GM12891 (cell line): ENCODE measurements at places on chromosomes 7 and 10.

DNA sequence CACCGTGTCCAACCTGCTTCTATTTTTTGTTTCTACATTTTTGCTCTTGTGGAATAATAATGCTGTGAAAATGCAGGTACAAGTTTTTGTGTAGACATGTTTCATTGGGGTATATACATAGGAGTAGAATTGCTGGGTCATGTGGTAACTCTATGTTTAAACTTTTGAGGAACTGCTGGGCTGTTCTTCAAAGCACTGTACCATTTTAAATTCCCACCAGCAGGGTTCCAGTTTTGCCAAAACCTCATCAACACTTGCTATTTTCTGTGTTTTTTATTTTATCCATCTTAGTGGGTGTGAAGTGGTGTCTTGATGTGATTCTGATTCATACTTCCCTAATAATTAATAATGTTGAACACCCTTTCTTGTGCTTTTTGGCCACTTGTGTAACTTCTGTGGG lies 138.6 kb downstream of the RGS10 start:
- DNase-seq = no peak

DNA sequence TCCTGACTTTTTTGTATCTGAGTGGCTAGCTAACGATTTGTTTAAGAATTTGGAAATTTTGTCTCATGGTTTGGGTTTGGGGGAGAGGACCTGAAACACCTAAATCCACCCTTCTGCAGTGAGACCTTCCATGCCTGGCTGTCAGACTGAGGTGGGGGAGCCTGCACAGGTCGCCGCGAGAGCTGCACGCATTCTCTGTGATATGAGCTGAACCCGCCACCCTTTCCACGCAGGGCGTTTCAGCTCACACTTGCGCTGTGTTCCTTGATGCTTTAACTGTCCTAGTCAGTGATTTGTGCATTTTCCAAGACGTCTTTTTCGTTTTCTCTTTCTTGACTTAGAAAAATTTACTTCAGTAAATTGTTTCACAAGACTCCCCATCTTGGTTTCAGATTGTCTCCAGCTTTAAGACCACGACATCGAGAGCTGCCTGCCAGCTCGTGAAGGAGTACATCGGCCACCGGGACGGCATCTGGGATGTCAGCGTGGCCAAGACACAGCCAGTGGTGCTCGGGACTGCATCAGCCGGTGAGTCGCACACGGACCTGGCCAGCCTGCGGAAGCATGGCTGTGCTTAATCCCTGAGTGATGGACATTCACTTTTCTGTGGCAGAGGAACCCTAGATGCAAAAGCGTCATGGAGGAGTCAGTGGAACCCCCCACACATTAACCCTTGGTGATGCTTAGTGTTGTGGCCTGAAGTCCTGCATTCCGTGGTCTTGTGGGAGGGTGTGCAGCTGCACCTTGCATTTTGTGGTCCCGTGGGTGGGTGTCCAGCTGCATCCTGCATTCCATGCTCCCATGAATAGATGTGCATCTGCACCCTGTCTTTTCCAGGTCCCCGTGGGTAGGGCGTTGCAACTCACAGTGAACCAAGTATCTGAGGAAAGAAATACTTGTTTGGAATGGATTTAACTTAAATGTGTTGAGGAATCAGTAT lies 28.1 kb downstream of the WDR37 start:
- no peak for DNase-seq

GRCh38 chr7:96996111-96996957 lies 9.0 kb upstream of the DLX6 start:
- DNase-seq = no peak

DNA sequence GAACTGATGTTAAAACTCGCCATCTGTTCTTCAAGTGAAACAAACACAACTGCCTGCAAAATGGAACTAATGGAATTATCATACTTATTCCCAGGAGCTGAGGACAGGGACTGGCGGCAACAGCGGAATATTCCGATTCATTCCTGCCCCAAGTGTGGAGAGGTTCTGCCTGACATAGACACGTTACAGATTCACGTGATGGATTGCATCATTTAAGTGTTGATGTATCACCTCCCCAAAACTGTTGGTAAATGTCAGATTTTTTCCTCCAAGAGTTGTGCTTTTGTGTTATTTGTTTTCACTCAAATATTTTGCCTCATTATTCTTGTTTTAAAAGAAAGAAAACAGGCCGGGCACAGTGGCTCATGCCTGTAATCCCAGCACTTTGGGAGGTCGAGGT lies 24.7 kb upstream of the MCM10 start:
- no peak for DNase-seq

DNA sequence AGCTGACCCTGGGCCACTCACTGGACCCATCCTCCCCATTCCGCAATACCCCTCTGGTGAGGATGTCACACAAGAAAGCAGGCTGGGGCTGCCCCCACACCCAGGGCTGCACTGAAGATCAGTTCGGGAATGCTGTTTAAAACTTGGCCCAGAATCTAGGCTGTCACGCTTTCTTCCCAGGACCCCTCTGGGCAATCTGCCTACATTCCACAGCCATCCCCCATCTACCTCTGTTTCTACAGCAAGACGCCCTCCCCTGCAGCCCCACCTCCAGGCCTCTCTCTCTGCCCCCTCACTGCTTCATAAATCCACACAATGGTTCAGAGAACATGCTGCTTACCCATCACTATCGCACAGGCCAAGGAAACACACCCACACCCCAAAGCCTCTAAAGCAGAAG lies 36.1 kb downstream of the XPNPEP1 start:
- no peak for DNase-seq

- no peak for DNase-seq
Measured at GRCh38 chr10:66252986-66253385, 672.9 kb upstream of the LRRTM3 start.

- DNase-seq = no peak
Measured at GRCh38 chr10:14665304-14665703, 109.4 kb downstream of the FAM107B start.

GRCh38 chr7:2359610-2360009 lies 5.0 kb downstream of the EIF3B start:
- no peak for DNase-seq

- no peak for DNase-seq
Measured at GRCh38 chr10:112687647-112688046, 240.6 kb downstream of the VTI1A start.

- no peak for DNase-seq
Measured at GRCh38 chr7:75921479-75921878, 6.5 kb downstream of the POR start.

GRCh38 chr10:103922659-103923058 lies 4.7 kb upstream of the STN1 start:
- DNase-seq = no peak

DNA sequence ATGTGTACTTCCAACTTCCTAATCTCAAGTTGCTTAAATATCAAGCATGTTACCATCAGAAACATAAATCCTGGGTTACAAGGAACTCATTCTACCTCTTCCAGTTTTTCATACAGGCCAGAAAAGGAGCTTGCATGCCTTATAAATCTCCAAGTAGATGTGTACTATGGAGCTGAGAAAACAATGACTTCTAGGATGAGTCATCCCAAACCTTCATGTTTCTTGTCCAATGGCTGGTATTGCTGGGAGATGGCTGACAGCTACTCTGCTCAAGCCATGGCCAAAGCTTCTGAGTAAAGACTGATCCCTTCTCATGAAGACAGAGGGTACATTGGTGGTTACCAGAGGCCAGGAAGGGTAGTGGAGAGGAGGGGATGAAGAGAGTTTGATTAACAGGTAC lies 8.6 kb downstream of the RAPGEF5 start:
- DNase-seq = no peak

- no peak for DNase-seq
Measured at GRCh38 chr10:113108194-113108835, 158.3 kb downstream of the TCF7L2 start.

GRCh38 chr10:30818010-30818660 lies 188.6 kb upstream of the LYZL2 start:
- no peak for DNase-seq

DNA sequence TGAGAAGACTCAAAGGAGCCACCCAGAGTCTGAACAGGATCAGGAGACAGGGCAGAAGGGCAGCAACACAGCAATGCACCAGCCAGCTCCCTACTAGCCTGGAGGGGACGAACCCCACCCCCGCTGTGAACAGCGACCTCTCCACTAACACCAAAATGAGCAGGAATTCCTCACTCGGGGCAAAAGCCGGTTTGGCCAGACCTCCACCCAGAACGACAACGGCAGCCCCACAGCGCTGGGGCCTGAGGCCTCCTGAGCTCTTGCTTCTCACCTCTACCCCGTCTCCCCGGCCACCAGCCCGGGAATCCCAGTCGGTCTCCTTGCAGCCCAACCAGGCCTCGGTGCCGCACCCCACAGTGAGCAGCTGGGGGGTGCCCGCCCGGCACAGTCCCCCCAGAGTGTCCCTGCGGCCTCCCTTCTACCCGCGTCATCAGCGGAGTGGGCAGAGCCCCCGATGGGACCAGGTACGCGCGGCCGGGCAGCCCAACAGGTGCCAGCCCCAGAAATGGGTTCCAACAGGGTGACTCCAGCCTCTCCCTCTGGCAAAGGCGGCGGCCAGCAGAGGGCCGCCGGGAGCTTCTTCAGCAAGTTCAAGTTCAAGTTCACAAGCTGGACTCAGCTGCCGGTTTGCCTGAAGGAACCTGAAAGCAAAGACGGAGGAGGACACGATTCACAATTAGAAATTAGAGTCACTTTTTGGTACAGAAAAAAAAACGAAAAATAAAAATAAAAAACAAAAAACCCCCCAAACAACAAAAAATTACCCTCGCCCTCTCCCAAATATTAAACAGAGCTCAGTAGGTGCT lies 129.0 kb downstream of the MARCHF5 start:
- no peak for DNase-seq

DNA sequence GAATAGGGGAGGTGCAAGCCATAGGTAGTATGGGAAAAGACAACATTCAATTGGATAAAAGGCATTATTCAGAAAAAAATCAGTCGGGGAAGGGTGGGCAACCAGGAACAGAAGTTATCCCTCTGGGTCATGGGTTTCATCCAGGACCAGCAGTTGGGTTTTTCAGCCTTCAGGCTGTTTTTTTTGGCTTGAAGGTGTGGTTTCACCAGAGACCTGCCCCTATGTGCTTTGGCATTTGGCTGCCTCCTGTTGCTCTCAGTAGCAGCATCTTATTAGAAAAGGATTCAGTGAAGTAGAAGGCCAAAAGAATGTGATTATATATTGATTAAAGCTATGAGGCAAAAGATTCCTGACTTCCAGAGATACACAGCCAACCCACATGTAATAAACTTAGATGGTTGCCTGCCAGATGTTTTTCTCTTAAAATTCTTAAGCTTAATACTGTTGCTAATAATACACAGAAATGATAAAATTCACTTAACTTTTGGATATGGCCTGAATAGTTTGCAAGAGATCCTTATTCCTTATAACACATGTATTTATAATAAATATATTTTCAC lies 251.7 kb upstream of the CSTF2T start:
- no peak for DNase-seq

GRCh38 chr7:151871904-151872303 lies 5.0 kb downstream of the PRKAG2 start:
- DNase-seq = no peak

DNA sequence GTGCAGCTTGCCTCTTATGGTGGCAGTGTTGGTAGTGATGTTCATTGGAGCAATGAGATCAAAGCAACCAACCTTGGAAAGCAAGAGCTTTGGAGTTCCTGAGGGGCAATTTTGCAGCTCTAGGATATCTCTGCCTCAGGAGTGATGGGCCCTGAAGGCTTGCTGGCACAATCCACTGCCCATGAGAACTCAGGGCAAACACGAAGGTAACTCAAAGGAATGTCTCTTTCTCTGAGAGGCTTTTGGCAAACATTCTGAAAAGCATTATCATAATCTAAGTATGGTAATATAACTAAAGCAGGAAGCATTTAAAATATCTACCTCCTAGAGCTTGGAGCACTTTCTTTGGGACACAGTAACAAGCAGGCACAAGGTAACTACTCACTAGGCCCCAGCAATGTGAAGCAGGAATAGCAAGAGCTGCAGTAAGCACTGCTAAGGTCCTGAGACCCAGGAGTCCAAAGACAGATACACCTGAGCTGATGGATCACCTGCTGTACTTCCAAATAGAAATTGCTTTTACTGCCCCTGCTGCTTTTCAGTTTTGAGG lies 103.1 kb downstream of the NRF1 start:
- no peak for DNase-seq

GRCh38 chr10:8449909-8450308 lies 395.4 kb downstream of the GATA3 start:
- no peak for DNase-seq

DNA sequence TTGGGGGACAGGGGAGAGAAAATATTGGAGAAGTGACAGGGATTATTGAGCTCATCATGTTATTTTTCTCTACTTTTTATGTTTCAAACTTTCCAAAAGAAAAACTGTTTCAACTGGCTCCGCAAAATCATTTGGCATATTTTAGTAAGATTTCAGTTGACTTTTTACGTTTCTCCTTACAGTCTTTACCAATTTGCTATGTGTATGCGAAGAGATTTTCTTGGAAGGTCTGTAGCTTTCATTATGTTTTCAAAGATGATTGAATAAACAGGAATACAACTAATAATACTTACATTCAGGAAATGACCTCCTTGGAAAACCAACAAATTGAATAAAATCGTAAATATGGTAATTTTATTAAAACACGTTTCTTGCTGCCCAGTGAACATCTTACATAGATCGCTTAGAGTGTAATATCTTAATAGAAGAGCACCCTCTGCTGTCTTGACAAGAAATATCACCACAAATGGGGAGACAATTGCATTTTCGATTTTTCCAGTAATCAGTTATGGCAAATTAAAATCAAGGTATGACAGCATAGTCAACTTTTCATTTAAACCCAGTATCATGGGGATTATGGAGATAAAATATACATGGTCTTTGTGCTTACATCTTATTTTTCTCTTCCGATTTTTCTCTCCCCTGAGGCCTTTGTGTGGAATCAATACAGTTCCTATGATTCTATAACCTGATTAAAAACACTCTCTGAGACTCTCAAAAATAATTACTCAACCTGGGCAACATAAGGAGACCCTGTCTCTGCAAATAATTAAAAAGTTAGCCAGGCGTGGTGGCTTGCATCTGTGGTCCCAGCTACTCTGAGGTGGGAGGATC lies 43.1 kb downstream of the MBL2 start:
- no peak for DNase-seq

DNA sequence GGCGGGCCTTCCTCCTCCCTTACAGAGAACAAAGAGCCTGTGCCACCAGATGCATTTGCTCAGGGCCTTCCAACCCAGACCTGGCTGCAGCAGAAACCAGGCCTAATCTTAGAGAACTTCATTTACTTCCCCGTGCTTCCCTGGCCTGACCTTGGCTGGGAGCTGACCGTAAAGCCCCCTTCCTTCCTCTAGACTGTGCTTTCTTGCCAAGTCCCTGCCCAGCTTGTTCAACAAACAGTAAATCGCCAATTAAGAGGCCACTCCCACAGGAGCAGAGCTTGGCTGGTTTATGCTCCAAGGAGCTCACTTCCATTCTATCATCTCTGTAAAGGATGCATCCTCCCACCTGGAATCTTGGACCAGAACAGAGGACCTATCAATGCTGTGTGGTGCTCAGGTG lies 110.9 kb downstream of the COL13A1 start:
- no peak for DNase-seq

- DNase-seq = no peak
Measured at GRCh38 chr7:142851919-142852318, 3.0 kb upstream of the EPHB6 start.
